ENCODE measurements at places on chromosomes 2 and 18.

- no peak for DNase-seq
These were observed 79.6 kb downstream of the LRATD1 start for GRCh38 chr2:14712111-14712510.

GRCh38 chr18:26705757-26706156, 157.4 kb upstream of the KCTD1 start:
- DNase-seq: no peak

GRCh38 chr2:144553379-144553778, 33.5 kb upstream of the ZEB2 start:
- no peak for DNase-seq

DNA sequence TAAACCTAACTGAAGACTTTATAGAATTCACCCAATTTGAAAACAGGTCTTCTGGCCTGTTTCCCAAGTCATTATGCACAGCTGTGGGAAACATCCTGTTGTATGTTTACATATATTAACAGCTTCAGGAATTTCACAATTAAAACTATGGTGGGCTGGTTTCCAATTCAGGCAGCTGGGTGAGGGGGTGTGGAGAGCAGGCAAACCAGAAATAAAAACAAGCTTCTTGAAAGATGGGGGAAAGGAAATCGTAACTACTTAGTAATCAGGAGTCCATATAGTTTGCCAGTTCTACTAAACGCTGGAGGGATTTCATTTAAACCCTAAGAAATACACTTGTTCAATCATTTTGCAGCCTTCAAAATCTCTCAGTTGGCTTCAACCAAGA, 22.8 kb downstream of the ATP8B1 start:
- no peak for DNase-seq

DNA sequence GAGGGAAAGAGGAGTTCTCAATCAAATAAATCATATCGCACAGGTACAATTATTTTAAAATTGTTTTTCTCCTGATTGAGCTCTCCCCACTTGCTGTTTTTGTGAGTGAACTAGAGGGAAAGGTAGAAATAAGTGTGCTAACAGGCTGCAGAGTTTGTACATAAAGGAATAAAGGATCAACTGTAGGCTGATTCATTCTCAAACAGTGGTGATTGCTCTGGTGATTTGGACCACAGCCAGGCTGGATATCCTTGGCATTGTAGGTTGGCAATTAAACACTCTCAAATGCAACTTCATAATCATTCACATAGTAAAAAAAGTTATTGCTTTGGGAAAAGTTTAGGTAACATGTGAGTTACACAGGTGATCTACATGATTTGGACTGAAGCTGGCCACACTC, 29.8 kb downstream of the LRP1B start:
- no peak for DNase-seq

DNA sequence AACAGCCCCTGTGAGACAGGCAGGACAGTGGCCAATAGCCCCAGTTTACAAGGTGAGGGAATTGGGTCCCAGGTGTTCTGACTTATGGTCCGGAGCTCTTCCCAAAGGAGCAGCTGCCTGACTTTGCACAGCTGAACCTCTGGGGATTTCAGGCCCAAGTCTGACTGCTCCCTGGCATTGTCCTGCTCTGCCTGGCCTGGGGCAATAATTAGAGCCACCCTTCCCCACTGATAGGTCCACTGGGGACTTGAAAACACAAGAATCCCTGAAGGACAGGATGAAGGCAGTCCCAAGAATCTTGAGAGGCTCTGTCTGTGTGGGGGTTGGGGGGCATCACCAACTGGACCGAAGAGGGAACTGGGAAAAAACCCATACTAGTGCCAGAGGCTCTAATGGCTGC, 3.7 kb upstream of the FEV start:
- no peak for DNase-seq

DNA sequence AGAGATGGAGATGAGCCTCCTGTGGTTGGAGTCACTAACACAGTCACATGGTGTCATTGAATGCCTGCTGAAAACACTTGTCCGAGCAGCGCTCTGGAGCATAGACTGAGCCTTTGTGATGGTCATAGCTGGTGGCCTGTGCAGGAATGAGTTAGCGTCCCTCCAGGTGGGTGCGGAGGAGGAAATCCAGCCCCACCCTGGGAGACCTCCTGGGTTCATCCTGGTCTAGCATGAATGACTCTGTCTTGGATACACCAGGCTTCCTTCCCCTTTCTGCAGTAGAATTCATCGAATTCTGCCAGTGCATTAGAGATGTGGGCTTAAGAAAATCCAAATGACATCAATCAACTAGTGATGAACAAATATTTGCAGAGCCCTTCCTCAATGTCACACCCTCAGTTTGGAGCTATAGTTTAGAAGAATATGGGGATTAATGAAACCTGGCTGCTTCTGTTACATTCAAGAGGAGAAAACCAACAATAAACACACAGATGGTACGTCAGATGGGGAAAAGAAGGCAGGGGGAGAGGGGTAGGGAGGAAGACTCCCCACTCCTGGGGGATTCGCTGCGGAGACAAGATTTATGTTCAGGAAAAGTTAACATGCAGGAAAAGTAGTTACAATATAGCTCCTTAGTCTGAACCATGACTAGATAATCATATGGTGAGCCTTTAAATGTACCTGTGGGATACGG, 136.7 kb downstream of the DDX1 start:
- no peak for DNase-seq

GRCh38 chr2:205089958-205090357, 544.7 kb downstream of the PARD3B start:
- no peak for DNase-seq

GRCh38 chr18:65527879-65528633, 222.8 kb upstream of the CDH7 start:
- DNase-seq: no peak

DNA sequence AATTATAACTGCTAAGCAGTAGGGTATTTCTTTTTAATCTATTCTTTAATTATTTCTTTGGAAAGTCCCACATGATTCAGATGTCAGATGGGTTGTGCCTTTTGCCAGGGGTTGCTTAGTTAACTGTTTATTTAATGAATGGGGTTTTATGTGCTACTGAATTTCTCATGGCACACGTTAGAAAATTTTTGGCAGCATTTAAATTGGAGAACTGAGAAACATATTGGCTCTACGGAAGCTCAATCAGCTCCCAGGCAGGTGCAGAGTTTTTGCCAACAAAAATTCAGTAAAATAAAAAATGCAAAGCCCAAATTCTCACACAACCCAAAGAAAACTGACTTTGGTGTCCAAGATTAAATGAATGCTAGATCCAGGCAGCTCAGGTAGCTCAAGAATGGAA, 467.2 kb downstream of the NRXN1 start:
- no peak for DNase-seq

- DNase-seq: no peak
These were observed 26.7 kb upstream of the ACYP2 start for GRCh38 chr2:54088719-54089118.

DNA sequence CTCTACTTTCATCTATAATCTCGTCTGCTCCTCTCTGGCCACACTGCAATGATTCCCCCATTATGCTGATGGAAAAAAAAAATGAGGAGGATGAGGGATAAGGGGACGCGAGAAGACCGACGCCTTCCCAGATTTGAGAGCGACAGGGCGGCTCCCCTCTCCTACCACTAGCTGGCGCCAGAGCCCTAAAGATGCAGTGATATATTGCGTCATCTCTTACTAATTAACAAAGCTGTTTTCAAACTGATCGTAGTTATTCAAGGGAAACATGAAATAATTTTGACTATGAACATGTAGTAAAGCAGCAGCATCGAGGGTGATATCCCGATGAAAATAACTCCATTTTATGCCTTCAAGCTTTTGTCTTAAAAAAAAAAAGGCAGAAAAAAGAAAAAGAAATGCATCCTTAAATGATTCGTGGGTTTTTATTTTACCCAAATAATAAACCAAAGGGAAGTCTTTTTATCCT, 48.0 kb upstream of the HNRNPA3 start:
- DNase-seq: peak; percentile 58

- DNase-seq: no peak
These were observed 104.7 kb upstream of the CNGA3 start for GRCh38 chr2:98241592-98241991.

GRCh38 chr18:23703987-23704384, 14.7 kb downstream of the LAMA3 start:
- no peak for DNase-seq

DNA sequence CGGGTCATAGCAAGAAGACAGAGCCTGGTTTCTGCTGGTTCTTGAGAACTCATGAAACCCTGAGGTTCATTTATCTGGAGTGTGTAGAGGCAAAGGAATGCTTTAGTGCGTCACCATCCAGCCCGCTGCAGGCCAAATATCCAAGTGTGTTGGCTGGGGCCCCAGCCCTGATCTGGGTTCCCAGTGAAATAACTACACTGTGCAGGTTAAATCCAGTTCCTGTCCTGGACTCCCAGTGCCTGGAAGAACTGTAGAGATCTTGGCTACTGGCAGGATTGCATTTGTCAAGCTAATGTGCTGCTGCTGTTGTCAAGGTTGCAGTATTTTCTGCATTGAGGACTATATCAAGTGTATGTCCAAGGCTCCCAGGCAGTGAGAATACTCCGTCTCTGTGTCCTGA, 89.9 kb downstream of the MAPK4 start:
- DNase-seq: no peak

DNA sequence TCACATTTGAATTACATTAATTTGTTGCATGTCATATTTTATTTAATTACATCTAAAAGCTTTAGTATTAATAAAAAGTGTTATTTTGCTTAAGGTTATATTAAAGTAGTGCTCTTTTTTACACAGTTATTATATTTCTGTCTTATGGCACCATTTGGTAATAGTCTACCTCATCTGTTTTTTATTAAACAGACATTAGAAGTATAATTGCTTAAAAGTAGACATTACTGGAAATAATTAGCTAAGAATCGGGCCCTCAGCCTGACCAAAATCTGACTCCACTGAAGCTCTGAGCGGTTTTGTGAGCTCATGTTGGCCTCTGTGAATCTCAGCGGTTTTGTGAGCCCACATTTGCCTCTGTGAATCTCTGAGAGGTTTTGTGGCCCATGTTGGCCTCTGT, 102.5 kb upstream of the SNTG2 start:
- no peak for DNase-seq

DNA sequence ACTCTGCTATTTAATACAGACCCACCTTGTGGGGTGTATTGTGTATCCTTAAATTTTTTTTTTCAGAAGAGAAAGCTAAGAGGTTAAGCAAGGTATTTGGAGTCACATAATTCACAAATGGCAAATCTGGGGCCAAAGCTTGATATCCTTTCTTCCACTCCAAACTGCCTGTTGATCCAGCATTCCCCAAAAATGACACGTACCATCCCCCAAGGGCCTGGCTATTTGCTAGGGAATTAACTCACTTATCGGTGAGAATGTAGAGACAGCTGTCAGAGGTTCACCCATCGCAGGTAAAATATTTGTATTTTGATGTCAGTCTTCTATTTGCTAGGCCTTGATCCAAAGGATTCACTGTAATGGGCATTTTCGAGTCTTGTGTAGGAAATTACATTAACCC, 103.6 kb upstream of the FZD7 start:
- no peak for DNase-seq

DNA sequence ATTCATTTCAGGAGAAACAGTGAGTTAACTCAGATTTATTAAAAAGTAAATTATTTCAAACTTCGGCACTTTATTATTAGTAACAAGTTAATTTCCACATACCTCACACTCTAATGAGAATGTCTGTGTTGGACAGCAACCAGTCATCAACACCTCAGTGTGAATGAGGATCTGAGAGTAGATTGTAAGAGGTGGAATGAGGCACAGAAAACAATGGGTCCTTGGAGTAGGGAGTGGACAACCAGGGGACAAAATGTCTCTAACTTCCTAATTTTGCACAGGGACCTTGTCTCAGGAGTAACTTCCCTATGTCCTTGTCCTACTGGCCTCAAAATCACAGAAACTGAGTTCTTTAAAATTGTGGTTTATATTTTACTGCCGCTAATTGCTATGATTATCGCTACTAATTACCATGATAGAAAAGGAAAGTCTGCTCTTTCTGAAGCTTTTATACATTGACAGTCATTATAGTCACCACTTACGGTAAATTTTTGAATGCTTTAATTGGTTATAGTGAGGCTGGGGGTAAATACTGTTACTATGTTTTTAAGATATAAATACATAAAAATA, 82.2 kb upstream of the LRPPRC start:
- DNase-seq: no peak

DNA sequence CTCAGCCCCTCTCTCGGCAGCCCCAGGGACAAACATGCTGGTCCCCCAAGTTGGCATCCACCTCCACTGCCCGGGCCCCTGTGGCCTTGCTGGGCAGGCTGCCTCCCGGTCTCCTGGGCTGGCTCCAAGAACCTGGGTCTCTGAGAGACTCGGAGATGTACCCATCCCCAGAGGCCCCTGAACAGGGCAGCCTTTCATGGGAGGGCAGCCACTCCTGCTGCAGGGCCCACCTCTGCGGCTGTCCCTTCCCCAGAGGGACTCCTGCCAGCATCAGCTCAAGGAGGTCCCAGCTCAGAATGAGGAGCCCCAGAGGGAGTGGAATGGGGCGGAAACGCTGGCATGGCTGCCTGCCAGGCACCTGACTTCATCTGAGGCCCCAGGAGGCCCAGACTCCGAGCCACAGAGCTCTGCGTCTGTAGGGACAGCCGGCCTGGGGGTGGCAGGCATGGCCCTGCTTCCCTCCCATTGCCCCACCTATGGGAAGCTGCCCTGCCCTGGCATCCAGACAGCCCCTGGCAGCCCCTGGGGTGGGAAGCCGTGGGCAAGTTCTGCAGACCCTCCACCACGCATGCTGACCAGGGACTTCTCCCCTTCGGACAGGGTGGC, 857 bp upstream of the CROCC2 start:
- no peak for DNase-seq

DNA sequence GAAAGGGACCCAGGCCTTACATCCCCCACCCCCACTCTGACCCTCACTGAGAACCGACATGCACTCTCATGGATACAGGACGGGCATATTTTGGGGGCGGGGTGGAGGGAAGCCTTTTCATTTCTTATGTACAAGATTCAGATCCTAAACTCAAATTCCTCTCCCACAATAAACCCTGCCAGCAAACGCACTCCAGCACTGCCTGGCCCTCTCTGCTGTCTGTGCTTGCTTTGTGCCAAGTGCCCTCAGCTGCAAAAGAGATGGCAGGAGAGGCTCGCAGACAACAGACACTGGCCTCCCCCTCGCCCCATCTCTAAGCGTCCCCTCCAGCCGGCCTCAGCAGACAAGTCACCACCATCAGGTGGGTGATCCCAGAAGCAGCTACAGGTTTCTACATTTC, 42.4 kb downstream of the FAM168B start:
- no peak for DNase-seq

GRCh38 chr2:27148801-27149439, at the start of gene TCF23:
Gene TCF23, plus strand, starts transcription at chr2:27149004. Its CDS starts 130 bp downstream, at chr2:27149134.
- no peak for DNase-seq

GRCh38 chr2:98088261-98088660, 1.3 kb downstream of the VWA3B start:
- no peak for DNase-seq

- DNase-seq: no peak
These were observed 55.1 kb downstream of the AAK1 start for GRCh38 chr2:69588403-69588802.

GRCh38 chr2:98269274-98269673, 77.0 kb upstream of the CNGA3 start:
- no peak for DNase-seq

GRCh38 chr18:48913201-48913600, 37.6 kb downstream of the SMAD7 start:
- DNase-seq: peak; percentile 57

GRCh38 chr2:239955989-239956817, 68.9 kb downstream of the NDUFA10 start:
- no peak for DNase-seq

All from stimulated activated naive CD4-positive, alpha-beta T cell treated with Interleukin-2 at 50 U/mL for 16 hours (primary cell).